ENCODE measurements at places on chromosomes 16 and 17.

DNA sequence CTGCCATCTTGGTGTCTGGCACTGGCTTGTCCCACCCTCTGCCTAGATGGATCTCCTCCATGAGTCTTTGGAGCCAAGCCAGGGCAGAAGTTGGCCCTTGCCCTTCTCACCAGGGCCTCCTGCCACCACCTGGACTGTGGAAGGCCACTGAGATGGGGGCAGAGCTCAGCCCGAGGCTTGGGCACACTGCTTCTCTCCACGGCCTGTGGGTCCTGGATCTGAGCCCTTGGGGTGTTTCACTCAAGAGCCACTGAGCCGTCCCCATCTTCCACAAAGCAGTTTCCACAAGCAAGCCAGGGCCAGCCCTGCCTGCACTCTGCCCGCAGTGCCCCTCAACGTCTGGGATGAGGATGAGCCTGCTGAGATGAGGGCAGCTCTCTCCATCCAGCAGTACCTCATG is 16.7 kb upstream of the CD300A start:
- no peak for DNase-seq

GRCh38 chr16:84356591-84357116 is 11.7 kb upstream of the ATP2C2 start:
- DNase-seq = no peak

GRCh38 chr16:84925092-84925772 is 86.1 kb downstream of the ZDHHC7 start:
- peak; percentile 59 for DNase-seq

DNA sequence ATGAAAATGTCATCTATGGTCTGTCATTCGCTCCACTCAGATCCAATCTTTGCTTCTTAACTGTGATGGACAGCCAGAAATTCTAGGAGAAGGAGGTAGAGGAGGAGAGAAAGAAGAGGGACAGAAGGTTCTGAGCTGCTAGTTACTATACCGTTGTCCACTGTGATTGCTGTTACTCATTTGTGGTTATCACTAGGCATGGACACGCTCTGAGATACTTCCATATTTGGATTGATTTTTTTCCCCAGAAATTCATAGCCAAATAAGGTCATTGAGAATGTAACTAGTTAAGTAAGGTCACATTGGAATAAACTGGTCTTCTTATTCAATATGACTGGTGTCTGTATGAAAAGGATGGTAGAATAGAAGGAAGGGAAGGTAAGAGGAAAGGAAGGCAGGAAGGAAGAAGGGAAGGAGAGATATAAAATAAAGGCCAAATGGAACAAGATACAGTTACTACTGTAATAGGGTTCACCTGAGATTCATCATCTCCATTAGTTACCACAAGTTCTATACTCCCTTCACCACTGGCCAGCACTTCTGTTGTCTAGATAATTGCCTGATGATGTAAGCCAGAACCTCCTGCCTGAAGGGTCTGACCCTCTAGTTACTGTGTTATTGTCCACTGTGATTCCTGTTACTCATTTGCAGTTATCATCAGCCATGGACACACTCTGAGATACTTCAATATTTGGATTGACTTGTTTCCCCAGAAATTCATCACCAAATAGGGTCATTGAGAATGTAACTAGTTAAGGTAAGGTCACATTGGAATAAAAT is 2.9 kb downstream of the KRTAP9-7 start:
- DNase-seq = no peak

DNA sequence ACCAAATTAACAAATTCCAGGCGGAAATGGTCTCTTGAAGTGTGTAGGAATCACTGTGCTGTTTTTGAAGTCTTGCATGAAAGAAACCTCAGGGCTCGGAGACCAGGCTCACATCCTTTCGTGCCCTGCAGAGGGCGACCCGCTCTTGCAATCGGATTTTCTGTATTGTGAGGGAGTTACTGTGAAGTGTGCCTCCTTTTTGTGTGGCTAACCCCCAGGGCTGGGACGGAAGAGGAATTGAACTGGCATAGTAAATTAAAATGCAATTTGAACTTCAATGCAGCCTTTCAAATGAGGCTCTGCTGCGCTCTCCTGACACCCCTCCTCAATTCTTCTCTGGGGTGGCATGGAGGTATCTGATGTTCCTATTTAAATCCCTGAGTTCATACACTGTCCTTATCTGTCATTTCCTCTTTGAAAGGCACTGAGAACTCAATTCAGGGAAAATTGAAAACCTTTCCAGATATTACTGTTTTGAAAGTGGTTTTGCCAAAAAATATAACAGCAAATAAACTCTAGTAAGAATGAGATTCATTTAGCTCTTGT is 51.5 kb upstream of the MGAT5B start:
- no peak for DNase-seq

DNA sequence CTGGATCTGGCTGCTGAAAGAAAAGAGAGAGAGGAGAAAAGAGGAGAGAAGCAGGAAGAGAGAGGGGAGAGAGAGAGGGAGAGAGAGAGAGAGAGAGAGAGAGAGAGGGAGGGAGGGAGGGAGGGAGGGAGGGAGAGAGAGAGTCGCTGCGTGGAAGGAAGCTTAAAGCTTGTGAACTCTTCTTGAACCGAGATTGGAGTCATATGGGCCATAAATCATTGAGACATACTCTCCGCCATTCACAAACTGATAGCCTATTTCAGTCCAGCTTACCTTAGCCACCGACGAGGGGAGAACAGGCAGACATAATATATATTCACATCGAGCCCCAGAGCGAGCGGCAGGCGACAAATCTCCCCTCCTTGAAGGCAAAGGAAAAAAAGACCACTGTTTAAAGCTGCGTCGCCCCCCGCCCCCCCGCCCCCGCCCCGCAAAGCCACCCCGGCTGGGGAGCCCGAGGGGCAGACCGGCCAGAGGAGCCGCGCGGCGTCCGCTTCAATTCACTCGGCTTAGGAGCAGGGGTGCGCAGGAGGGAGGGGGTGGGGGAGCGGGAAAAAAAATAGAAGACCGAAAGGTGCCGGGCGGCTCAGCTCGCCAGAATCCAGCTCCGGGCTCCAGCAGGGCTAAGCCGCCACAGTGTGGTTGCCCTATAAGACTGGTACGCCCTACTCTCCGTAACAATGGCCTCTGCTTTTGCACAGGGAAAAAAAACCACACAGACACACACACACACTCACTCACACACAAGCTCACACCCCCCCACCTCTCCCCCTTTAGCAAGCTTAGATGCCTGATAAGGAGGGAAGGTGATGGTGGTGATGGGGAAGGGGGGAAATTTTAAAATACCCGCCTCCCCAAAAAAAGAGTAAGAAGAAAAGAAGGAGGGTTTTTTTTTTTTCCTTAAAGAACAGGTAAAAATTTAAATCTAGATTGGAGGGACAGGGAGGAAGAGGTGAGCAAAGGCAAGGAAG is 10.6 kb upstream of the HOXB2 start:
- DNase-seq = no peak

GRCh38 chr16:75263291-75263962 is 12.0 kb upstream of the BCAR1 start:
- DNase-seq = no peak

GRCh38 chr17:7927596-7927995 is 2.1 kb downstream of the KCNAB3 start:
- no peak for DNase-seq

DNA sequence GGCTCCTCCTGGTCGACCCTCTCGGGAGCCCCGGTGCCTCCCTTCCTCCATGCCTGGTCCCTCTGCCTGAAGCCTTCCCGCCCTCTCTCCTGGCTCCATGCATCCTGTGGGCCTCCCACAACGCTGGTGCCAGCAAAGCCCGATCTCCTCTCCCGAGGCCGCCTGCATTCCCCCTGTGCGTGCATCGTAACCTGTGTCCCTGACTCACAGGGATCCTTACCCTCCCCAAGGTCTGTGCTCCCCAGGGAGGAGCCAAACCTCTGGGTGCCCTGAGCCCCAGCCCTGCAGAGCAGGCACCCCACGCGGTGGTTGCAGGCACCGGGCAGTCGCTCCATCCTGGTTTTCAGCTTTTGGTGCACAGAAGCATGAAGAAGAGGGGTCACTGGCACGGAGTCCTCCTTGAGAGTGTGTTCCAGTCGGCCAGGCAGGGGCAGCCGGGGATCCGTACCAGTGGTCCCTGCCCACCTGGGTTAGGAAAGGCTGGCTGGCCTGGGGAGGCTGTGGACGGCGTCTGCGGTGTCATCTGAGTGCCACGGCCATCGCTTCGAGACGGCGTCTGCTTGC is 1.8 kb upstream of the ENPP7 start:
- DNase-seq = no peak

DNA sequence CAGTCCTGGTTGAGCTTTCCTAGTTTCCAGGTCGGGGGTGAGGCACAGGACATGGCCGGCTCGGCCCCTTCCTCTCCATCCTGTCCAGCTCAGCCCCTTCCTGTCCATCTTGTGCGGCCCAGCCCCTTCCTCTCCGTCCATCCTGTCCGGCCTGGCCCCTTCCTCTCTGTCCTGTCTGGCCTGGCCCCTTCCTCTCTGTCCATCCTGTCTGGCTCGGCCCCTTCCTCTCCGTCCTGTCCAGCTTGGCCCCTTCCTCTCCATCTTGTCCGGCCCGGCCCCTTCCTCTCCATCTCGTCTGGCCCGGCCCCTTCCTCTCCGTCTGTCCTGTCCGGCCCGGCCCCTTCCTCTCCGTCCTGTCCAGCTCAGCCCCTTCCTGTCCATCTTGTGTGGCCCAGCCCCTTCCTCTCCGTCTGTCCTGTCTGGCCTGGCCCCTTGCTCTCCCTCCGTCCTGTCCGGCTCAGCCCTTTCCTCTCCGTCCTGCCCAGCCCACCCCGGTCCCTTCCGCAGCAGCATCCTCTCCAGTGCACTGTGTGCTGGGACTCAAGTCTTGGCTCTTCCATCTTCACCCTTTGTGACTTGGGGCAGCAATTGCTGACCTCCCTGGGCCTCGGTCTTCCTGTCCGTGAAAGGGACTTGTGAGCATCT is 5.5 kb upstream of the ZNF750 start:
- DNase-seq = no peak

GRCh38 chr16:24839347-24839972 is 6.3 kb upstream of the SLC5A11 start:
- no peak for DNase-seq

DNA sequence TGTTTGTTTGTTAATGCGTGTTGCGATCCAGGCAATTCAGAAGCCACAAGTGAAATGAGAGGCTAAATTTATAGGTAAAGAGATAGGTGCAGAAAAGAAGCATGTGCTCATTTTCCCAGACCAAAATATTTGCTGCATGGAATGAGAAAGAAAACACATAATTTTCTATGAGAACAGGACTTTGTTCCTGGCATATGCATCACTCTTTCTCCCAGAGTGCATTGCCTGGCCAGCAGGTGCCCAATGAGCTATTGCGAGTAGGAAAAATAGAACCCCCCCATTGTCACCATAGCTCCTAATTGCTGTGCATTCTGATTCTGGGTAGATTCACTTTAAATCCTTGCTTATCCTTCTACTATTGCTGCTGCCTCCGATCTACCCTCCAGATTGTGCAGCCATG is 410.4 kb downstream of the PMP22 start:
- DNase-seq = no peak

GRCh38 chr16:2787406-2787805 is at the start of gene PRSS33:
Gene PRSS33, minus strand, starts transcription at chr16:2787560. Its CDS starts 1,013 bp downstream, at chr16:2786547.
- no peak for DNase-seq

- DNase-seq = no peak
Observed at GRCh38 chr17:30308406-30308805, 16.7 kb upstream of the BLMH start.

- no peak for DNase-seq
Observed at GRCh38 chr17:38562903-38563302, 42.8 kb downstream of the SRCIN1 start.

DNA sequence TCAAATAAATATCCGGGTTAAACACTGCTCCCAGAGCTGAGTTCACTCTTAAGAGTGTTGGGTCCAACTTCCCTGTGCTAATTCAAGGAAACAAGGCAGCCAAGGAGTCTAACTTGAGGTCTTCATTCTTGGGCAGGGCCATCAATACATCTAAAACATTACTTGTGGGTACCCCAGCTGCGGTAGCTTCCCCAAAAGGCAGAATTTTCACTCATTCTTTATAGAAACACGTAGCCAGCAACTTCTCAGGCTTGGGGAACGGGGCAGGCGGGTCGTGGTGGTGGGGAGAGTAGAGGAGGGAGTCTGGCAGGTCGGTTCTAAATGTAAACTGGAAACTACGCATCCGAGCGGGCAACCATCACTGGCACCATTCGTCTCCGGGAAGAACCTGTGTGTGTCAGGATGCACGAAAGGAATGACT is 666 bp upstream of the METTL9 start:
- no peak for DNase-seq

DNA sequence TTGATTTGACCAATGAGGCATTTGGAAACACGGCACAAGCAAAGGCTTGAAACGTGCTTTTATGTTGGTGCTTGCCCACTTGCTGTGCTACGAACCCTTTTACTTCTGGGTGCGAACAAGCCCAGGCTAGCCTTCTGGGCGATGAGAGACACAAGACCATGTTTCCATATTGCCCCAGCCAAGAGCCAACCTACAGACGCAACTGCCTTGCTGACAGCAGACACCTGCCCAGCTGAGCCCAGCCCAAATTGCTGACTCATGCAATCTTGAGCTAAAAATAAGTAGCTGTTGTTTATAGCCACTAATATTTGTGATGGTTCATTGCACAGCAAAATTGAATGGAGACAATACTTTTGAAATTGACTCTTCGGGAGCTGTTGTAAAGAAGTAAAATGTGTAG is 464.5 kb downstream of the WWOX start:
- no peak for DNase-seq

DNA sequence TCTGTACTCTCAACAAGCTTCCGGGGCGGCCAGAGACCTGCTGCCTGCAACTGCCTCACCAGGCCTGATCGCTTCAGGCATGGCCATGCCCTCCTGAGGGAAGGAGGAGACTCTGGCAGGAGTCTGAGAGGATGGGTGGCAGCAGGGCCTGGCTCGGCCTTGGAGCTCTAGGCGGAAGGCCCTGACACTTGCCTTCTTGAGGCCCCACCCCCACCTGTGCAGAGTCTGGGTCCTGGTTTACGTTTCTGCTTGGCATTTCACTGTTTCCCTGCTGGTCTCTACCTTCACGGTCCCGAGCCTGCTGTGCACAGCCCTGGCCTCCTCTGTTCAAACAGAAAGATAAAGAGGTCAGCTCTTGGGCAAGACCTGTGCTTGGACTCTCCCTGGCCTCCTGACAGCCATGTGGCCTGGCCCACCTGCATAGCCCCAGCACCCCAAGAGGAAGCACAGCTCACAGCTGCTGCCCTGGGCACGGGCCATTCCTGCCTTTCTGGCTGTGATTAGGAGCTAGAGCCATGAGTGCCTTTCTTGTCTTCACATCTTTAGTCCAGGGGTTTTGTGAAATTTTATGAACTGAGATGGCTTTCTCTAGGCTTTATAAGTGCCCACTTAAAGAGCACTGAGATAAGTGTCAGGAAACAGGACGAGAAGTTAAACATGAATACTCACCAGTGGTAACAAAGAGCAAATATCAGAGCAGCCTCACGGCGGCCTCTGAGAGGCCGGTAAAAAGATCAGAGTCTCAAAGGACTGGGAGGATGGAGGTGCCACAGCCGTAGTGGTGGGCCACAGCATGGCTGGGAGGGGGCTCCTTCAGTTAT is 25.6 kb upstream of the MTSS2 start:
- DNase-seq = no peak

- DNase-seq = no peak
Observed at GRCh38 chr17:70313086-70313852, 143.9 kb downstream of the KCNJ2 start.

DNA sequence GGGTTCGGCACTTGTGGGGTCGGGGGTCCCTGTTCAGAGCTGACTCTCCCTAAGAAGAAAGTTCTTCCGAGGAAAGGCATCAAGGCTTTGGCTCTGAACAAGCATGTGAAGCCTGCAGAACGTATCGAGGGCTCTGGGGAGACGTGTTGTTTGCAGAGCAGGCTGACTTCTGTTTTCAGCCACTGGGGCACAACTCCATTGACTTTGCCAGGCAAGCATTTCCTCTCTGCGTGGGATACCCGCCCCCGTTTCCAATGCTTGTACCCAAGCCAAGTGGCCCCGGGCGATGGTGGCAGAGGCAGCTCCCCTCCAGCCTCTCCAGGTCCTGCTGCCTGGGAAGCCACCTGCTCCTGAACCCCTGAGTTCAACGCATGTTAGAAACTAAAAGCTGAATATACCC is 255.7 kb downstream of the RBFOX3 start:
- no peak for DNase-seq
